IPS DF 6.9 (cell line): ENCODE measurements at places on chromosomes 3 and 15.

DNA sequence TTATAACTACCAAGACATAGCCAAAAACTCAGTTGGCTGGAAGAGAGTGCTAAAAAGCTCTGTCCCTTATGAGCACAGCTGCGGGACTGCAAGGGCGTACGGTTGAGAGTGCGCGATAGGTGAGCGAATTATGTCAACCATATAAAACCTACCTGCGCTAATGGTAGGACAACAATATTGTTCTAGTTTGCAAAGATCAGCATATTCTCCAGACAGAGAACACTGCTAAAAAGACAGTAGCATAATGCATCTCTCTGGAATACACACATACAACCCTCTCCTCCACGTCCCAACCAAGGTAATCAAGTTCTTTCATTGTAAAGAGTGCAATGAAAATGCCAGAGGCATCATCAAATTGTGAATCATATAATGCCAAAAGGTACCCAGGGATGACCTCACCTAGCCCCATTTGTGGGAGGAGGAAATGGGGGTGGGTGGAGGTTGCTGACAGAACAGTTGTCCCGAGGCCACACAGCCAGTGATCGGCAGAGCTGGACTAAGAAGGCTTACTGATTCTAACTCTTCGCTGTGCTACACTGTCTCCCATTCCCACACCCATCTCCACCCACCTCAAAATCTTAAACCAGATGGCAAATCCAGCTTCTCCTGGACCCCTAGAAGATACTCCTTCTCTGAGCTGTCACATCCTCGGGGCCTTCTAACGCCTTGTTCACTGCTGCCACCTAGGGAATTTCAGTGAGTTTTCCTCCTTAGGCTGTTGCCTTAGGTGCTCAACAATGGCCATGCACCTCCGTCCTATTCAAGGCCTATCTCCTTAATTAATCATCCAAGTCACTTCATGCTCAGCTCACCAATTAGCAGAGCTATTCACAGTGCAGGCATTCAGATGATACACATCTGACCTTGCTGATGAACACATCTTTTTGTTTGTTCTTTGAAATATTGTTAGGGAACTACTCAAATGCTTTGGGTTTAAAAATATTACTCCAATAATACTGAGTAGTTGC, 60.7 kb downstream of the RPL22L1 start:
- peak; percentile 41 for DNase-seq

DNA sequence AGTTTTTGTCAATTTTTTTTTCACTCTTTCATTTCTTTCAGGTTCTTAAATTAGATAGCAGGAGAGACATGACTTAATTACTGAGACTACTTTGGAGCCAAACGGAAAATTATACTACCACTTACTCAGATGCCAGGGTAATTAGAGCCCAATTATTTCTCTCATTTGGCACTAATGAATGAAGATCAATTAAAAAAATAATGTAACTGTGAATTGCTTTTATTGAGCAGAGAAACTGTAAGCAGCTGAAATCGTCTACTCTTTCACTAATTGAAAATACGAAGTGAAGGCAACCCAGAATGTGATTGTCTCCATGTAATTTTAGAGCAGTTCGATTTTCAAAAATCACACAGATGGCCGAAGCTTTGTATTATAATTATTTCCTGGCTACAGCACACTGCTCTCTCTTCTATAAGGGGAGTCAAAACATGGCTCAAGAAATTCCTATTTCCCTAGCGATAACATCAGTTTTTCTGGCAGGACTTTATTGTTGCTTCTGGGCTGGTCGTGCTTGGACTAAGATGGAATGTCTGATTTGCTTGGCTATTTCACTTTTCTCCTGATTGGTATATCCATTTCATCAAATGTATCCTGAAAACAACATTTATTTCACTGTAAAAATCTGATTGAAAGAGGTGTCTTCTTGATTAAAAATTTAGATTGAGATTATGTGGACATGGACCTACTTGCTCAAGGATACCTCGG, 55.8 kb upstream of the PDZRN3 start:
- DNase-seq = no peak

GRCh38 chr3:10935028-10935427, 57.5 kb upstream of the SLC6A1 start:
- DNase-seq = no peak

- peak; percentile 66 for DNase-seq
Observed at GRCh38 chr3:188947401-188948280, 224.1 kb upstream of the TPRG1 start.

DNA sequence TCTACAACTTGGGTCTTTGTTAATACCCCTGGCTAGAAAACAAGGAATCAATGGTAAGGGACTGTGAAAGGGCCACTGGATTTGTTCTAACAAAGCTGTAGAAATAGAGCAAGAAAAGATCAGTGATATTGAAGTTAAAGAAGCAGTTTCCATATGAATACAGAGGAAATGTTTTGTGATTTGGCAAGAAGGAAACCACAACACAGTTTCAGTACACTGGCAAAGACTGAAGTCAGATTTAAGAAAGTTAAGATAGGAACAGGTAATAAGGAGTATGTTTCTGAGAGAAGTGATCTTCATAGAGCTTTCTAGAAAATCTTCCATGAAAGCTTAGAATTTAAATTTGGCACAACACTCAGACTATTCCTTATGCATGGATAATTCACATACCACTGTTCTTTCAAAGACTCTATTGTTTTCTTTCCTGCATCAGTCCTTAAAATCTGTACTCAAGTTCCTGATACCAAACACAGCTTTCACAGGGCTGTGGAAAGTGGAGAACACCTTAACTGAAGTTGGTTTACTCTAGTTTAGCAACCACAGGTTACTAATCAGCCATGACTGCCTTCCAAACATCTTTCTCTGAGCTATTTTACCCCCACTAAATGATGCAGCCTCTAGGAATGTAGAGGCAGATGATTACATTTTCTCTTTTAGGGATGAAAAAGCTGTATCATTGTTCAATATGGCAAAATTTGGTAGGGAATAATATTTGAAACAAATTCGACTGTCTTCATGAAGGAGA, 32.4 kb upstream of the ALCAM start:
- no peak for DNase-seq

- DNase-seq = no peak
Observed at GRCh38 chr15:45129651-45130129, at the start of the genes DUOX1 and DUOXA1. Gene DUOX1, plus strand, starts transcription at chr15:45129994. Its CDS starts 1,973 bp downstream, at chr15:45131967. Gene DUOXA1, minus strand, starts transcription at chr15:45129879. Its CDS starts 6,865 bp downstream, at chr15:45123014.

- DNase-seq = no peak
Observed at GRCh38 chr15:90581771-90582352, 52.1 kb downstream of the CRTC3 start.

GRCh38 chr3:10303105-10303504, 10.4 kb upstream of the GHRL start:
- no peak for DNase-seq

DNA sequence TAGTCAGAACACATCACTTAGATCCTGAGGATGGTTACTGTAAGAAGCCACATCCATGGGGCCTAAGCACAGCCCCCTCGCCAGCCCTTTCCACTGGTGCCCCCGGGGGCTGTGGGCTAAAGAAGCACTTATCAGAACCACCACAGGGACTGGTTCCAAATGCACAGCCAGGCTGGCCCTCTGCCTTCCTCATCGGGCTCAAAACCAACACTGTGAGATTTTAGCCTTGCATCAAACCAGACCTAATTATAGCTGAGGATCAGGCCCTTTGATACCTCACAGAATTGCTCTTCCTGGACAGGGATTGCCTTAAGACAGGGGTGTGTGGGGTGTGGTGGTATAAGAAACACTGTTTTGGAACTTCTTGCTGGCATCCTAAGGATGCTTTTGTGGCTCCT, 23.7 kb downstream of the SRPRB start:
- no peak for DNase-seq

DNA sequence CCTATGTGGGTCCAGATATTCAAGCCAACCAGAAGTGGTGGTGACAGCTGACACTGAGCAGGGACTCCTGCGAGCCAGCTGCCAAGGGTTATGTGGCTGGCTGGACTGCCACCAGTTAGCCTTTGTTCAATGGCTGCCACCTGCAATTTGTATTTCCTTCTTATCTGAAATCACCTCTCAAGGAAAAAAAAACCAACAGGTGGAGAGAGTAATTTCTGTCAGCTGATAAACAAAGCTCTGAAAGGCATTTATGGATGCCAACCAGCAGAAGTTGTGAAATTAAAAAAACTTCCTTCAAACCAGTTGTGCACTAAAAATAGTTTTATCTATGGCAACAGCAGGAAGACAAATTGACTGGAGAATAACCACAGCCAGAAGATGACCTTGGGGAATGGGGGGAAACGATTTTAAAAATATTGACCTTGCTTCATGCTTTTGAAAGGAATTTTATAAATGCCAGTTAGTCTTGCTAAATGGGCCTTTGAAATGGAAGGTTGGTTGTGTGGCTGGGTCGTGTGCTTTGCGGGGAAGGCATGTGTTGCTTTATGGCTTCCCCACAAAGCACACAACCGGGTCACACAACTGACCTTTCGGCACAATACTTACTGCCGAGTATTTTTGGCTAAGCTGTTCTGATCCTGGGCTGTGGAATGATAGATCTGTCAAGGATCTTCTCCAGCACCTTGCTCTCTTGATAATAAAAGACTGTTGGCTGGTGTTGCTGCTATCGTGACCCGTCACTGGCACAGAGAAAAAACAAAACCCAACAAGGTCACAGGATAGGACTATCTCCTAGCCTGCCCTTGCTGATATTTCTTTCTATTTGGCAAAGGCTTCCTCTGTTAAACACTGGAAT, 3.5 kb downstream of the MYZAP start:
- no peak for DNase-seq

DNA sequence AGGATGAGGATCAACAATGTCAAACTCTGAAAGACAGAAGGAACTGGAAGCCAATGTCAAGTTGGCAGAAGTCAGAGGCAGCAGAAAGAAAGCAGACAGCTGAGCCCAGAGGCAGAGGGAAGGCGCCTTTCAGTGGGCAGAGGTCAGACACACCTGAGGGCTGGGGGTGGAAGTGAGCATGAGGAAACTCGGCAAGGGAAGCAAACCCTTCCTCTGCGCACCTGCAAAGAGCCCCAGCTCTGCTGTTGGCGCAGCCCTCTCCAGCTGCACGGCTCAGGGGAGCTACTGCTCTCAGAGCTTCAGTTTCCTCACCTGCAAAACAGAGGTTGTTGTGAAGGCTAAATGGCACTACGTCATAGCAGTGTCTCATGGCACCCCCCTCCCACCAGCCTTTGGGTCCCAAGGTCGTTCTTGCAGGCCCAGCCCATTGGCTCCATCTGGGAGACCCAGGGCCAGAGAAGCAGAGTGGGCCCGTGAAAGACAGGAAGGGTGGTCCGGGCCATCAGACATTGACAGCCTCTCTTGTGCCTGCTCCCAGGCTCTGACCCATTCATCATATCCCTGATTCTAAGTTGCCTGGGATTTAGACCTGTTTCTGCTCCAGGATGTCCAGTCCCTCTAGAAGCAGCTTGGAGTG, 53.3 kb upstream of the SLC6A11 start:
- no peak for DNase-seq
